ENCODE measurements at places on chromosomes 4 and X.

- DNase-seq = no peak
Observed at GRCh38 chr4:95979961-95980876, 140.3 kb downstream of the PDHA2 start.

DNA sequence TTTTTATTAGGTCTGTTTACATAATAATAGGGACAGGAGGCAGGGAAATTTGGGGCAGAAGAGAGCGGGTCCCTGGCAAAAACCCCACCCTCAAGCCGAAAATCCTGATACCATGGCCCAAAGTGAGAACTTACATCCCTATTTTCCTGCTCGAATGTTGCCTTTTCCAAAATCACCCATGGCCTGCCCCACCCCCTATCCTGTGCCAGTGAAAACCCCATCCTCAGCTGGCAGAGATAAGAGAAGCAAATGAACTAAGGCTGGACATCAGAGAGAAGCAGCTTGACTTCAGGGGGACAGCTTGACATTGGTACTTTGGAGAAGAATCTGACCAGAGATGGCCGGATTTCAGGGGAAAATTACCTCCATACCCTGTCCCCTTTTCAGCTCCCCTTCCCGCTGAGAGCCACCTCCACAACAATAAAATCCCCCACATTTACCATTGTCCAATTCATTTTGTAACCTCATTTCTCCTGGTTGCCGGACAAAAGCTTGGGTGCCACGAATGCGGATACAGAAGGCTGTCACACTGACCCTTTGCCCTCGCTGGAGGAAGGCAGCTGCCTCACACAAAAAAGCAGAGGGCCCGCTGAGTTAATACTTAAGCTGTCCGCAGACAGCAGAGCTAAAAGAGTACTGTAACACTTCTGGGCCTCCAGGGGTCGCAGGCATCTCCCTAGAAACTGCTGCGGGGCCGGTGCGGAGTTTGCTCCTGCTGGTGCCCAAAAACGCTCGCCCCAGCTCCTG is 196.2 kb downstream of the SNCA start:
- peak; percentile 16 for DNase-seq

- DNase-seq = no peak
Observed at GRCh38 chr4:11765849-11766453, 337.3 kb upstream of the HS3ST1 start.

DNA sequence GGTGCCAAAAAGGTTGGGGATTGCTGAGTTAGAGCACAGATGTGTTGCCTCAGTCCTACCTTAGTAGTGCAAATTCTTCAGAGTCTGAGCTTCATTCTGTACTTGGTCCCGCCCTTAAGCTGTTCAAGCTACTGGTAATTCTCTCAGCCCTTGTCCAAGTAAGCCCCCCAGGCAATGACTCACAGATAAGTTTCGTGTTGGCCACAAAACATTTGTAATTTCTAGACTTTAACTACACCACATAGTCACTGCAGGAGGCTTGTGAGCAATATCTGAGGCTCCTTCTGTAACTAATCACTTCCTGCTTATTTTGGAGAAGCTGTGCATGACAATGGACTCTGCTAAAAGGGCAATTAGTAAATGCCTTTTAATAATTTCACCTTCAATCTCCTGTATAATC is 1420.5 kb downstream of the PCDH7 start:
- DNase-seq = no peak

- no peak for DNase-seq
Observed at GRCh38 chr4:38308728-38309311, 348.6 kb downstream of the PTTG2 start.

GRCh38 chr4:168421671-168422070 is 58.6 kb downstream of the DDX60L start:
- DNase-seq = no peak

DNA sequence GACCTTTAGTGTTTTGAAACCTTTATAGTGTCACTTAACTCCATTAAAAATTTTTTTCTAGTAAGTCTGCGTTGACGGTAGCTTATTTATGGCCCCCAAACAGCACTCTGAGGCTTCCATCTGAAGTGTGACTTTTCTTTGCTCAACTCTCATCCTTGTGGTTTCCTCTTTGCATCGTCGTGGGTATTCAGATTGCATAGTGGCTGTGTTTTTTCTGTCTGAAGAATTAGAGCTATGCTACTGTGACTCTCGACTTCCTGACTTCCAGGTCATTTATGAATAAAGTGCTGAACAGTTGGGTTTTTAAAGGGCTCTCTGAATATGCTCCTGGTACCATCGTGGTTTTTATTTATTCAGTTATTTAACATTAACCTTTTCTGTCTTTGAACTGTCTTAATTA is 44.9 kb downstream of the JADE1 start:
- no peak for DNase-seq

DNA sequence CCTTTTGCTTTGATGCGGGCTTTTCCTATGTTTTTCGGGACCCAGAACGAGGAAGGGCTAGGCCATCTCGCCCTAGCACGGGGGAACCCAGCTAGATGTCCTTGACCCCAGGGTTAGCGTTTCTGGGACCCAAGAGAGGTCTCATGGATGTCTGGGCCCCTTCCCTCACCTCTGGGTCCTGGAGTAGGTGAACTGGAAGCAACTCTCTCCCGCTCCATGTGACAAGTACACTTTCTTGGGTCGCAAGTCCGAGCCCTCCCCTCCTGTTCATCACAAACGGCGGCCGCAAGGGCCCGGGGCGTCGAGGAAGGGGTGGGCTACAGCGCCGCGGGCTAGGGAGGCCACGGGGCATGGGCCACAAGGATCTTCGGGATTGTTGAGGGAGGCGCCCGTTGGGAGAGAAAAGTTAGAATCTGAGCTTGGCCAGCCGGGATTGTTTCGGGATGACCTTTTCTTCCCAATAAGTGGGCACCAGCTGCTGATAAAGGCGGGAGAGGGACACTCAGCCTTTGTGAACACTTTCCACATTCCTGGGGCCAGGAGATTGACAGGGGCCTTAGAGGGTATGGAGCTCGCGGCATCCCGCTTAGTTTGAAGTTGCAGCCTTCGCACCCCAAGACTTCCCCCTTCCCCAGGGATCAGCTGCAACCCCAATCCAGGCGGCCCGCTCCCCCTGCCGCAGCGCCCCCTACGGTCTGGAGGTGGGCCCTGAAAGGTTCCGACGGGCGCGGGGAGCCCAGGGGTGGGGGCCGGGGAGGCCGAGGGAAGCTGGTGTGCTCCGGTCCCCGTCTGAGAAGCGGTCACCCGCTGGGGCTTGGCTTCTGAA is 136.9 kb upstream of the ZIC3 start:
- no peak for DNase-seq

- DNase-seq = no peak
Observed at GRCh38 chr4:37568489-37568888, 117.7 kb downstream of the RELL1 start.

- DNase-seq = no peak
Observed at GRCh38 chr4:11039634-11040131, 355.1 kb upstream of the CLNK start.

DNA sequence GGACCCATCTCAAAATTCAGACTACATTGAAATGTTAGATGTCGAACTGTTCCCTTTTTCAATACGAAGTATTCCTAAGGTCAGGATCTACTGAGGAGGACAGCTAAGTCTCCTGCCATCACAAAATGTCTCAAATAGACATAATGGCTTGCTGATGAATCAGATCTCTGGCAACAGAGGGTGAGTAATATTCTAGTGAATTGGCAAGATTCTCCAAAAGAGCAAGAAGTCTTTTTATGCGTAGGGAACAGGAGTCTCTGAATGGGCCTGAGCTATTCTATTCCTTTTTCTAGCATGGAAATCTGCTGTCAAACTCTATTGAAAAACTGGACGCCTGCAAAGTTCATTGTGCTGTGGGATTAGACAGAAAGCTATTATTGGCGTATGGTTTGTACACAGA is 145.4 kb downstream of the FNIP2 start:
- peak; percentile 53 for DNase-seq

- DNase-seq = no peak
Observed at GRCh38 chrX:11210415-11210801, 82.8 kb upstream of the AMELX start.

DNA sequence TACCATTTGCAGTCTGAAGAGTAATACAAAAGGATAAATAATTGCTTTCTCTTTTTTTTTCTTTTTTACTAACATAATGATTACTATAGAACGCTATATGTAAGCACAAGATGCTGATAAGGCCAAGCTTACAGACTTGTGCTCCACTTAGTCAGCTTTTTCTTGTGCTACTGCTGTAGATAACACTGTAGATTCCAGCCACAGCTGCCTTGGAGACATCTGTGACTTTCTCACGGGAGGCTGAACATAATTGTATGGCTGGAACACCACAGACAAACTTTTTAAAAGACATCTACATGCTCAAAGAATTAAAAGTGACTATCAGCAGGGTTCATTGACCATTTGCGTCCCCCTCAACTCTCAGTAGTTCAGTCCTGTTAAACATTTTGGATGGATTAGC is 381.7 kb upstream of the AMOT start:
- no peak for DNase-seq

- DNase-seq = no peak
Observed at GRCh38 chr4:150768497-150768896, 186.5 kb downstream of the MAB21L2 start.

- no peak for DNase-seq
Observed at GRCh38 chr4:170386971-170387370, 297.2 kb upstream of the AADAT start.
